ENCODE measurements at places on chromosomes 7 and 10.

- no peak for DNase-seq
These were observed 1.6 kb downstream of the DNMBP start for GRCh38 chr10:100008142-100008522.

- DNase-seq, result peak; percentile 66
These were observed 24.9 kb upstream of the ADO start for GRCh38 chr10:62779487-62780248.

GRCh38 chr7:48734695-48735406 is 189.5 kb upstream of the CDC14C start:
- DNase-seq, result no peak

DNA sequence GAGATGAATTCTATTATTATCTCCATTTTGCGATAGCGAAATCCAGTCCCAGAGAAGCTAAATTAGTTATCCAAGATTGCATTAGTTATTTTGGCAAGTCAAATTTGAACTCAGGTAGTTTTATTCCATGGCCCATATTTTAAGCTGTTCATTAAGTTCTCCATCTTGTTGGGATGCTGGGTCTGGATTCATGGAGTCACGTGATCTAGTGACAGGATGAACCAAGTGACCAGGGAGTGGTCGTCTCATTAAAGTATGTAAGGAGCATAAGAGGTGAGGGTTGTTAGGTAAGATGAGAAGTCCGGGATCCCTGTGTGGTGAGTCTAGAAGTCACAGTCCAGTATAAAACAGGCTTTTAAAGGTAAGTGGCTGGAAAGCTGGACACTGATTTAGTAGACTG is 740.5 kb downstream of the PCDH15 start:
- DNase-seq, result no peak

GRCh38 chr10:63204667-63205391 is 71.7 kb downstream of the NRBF2 start:
- DNase-seq, result no peak

GRCh38 chr7:69228212-69228811 is 370.0 kb upstream of the AUTS2 start:
- no peak for DNase-seq

- no peak for DNase-seq
These were observed 97.4 kb downstream of the ARID5B start for GRCh38 chr10:61998937-61999336.

DNA sequence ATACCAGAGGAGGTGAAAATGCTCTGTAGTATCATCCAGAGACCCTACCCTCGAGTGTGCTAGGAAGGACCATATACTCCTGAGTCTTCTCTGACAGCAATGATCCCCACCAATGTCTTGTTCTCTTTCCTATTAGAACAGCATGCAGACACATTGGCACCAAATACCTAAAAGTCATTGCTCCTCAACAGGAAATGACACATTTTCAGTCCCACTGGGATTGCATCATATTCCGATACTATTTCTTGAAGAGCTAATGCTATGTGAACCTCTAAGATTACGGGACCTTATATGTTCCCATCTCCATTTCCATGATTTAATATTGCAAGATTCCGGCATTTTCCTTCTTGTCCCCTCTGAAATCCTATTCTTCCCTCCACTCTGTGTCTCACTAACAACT is 177.4 kb downstream of the NRP1 start:
- DNase-seq, result peak; percentile 94

DNA sequence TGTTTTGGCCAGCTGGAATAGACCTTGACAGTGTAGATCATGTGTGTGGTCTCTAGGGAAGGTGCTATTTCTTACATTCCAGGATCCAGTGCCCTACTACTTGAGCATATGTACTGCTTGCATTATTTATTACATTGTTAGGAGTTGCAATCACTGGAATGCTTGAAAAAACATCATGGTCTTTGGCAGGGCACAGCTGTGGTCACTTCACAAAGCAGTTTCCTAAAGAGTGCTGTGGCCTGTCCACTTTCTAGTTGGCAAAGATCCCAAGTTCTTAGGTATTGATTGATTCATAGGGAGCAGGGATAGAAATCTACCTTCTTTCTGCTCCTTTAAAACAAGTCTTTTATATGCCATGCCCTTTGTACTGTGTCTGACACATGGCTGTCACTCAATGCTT is 4.6 kb downstream of the C7orf25 start:
- DNase-seq, result no peak

GRCh38 chr10:3178042-3178441 is 5.5 kb upstream of the PITRM1 start:
- DNase-seq, result no peak

GRCh38 chr7:80848841-80849240 is 70.0 kb downstream of the SEMA3C start:
- no peak for DNase-seq

- DNase-seq, result no peak
These were observed 31.9 kb downstream of the WDR11 start for GRCh38 chr10:120883071-120883470.

- no peak for DNase-seq
These were observed 41.8 kb upstream of the TMEM236 start for GRCh38 chr10:17710181-17710580.

DNA sequence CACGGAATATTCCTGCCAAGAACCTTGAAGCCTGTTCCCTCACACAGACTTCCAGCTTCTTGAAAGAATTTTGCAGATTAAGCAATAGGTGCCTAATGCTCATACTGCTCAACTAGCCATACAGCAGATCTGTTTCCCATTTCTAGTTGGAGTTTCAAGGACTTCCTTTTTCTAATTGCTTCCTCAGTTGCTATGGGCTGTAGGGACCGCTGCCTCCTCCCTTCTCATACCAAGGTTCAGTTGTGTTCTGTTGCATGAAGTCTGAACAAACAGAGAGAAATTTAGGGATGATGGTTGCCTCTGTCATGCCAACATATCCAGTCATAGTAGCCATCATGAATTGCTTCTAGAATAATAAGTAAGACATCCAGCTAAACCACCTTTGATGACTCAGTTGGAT is 6.8 kb downstream of the ITGA8 start:
- peak; percentile 35 for DNase-seq

- no peak for DNase-seq
These were observed 23.7 kb upstream of the KLF6 start for GRCh38 chr10:3808689-3809199.

DNA sequence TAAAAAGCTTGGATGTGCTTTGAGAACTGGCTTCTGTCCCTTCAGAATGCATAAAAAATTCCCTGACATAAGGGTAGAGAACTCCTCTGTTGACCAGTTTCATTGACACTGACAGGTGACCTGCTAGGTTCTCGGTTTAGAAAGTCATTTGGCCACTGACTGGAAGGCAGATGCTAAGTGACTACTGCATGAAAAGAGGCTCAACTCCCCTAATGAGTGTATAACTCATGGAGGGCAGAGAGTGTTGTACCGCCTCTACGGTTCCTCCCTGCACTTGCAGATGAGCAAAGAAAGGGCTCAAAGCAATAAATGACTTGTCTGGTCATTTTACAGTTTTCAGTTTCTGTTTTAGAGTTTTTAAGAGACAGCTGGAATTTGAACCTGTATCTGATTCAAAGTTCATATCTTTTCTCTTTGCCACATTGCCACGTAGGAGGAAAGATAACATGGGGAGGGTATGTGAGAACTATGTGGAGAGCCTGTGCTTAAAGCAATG is 2.9 kb upstream of the FGL2 start:
- no peak for DNase-seq

DNA sequence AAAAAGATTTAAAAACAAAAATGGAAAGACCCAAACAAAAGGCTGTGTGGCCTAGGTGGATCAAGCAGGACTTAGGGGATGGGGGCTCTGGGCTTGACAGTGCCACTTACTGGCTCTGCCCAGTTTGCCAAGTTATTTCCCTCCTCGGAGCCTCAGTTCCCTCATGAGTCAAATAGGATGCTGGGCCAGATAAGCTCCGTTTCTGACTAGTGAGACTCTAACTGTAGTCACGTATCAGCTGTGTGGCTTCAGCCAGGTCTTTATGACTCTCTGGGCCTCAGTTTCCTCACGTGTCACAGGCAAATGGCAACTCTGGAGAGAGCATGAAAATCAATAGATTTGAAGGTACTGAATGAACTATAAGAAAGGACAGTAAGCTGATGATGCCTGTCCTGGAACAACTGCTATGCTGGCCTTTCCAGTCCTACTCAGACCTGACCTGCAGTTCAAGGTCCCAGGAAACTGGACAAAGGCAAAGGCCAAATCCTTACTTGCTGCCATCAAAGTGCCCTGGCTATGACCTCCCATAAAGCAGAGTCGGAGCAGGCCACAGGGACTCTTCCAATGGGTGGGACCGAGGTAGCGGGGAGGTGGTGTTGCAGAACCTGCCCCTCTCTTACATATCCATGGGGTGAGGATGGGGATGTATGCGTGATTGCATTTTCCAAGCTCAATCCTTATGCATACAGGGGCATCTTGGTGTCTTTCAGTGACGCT is 27.0 kb downstream of the FAM53B start:
- DNase-seq, result no peak

DNA sequence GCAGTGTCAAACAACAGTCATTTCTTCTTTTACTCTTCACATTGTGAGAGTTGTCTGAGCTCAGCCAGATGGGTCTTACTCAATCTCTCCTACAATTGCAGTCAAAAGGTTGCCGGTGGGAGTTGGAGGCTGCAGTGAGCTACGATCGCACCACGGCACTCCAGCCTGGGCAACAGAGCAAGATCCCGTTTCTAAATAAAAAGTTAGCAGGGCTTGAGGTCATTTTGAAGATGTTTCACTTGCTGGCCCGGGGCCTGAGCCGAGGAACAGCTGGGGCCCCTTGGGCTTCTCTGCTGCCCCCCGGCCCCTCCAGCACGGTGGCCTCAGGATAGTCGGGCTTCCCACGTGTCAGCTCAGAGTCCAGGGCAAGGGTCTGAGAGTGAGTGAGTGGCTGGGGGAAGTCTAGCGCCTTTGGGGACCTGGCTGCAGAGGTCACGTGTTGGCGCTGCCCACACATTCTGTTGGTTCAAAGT is 40.4 kb downstream of the GTF2IRD1 start:
- DNase-seq, result no peak

GRCh38 chr7:49630513-49630912 is 142.9 kb upstream of the VWC2 start:
- DNase-seq, result no peak

DNA sequence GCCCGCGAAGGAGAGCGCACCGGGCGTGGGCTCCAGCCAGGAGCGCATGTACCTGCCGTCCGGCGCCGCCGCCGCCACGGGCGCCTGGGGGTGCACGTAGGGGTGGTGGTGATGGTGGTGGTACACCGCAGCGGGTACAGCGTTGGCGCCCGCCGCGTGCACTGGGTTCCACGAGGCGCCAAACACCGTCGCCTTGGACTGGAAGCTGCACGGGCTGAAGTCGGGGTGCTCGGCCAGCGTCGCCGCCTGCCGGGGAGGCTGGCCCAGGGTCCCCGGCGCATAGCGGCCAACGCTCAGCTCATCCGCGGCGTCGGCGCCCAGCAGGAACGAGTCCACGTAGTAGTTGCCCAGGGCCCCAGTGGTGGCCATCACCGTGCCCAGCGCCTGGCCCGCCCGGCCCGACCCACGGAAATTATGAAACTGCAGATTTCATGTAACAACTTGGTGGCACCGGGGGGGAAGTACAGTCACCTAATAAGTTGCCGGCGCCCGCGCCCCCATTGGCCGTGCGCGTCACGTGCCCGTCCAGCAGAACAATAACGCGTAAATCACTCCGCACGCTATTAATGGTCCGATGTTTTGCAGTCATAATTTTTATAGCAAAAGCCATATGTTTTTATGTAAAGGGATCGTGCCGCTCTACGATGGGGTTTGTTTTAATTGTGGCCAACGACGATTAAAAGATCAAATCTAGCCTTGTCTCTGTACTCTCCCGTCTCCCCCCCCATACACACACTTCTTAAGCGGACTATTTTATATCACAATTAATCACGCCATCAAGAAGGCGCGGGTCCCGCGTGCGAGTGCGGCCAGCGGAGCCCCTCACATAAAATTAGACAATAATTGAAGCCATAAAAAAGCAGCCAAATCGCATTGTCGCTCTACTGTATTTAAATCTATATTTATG is at the start of gene HOXA9:
HOXA9 (minus strand) TSS at position 449 of the 907 bp plus-strand sequence; CDS start at position 369, 80 bp downstream.
- DNase-seq, result no peak

DNA sequence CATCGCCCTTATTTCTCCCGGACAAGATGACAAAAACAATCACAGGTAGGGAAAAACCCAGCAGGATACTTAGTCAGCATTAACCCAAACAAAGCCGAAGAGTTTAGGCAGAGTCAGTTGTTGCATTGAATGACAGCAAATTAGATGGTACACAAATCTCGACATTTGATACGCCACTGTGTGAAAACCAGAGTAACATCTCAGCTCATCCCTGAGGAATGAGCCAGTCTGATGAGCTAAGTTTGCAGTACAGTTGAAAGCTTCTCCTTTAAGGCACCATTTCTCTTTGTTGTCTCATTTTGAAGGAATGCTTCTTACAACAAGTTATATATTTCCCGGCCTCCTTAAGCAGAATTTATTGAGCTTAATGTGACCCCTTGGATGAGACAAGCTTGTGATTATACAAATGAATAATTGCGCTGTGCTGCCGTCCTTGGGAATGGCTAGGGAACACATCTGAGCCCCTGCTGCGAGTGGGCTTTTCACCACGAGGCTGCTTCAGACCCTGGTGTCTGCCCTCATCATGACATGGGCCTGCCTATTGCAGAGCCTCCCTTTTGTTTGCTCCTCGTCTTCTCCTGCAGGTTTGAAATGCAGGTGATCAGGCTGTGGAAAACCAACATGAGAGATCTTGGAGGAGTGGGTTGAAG is 137.3 kb downstream of the CELF2 start:
- DNase-seq, result peak; percentile 12

All from bronchial epithelial cell (primary cell).